HepG2 (cell line): ENCODE measurements at places on chromosomes 4 and X. TPM values are rescaled to one million over a fixed set of nuclear protein-coding genes. Genes with fewer than 3 reads are reported as not detected.

GRCh38 chr4:74714611-74715130 lies 79.7 kb downstream of the BTC start:
- DNase-seq = no peak

GRCh38 chr4:7193030-7193958 lies 956 bp downstream of the SORCS2 start:
- DNase-seq = no peak

- no peak for DNase-seq
These were observed 86.4 kb upstream of the MAB21L2 start for GRCh38 chr4:150495550-150495949.

DNA sequence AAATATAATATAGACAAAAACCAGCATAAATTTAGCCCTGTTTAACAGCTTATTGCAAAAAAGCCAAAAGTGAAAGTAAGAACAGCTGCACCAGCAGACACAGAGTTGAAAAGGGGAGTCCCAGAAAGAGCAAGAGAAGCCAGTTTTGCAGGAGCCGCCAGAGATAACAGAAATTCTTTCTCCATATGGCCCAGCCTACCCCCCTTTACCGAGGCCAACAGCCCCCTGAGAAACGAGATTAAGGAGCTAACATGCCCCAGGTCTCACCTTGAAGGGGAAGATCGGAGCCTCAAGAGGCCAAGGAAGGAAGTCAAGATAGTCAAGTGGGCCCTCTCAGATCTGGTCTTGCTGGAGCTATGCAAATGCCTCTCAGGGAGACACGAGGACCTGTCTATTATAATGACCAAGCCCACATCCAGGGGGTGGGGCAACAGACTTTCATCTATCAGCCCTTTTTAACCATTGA lies 4.8 kb downstream of the ACOX3 start:
- DNase-seq = no peak

GRCh38 chr4:85953651-85954018 lies 406.2 kb downstream of the MAPK10 start:
- DNase-seq = no peak

DNA sequence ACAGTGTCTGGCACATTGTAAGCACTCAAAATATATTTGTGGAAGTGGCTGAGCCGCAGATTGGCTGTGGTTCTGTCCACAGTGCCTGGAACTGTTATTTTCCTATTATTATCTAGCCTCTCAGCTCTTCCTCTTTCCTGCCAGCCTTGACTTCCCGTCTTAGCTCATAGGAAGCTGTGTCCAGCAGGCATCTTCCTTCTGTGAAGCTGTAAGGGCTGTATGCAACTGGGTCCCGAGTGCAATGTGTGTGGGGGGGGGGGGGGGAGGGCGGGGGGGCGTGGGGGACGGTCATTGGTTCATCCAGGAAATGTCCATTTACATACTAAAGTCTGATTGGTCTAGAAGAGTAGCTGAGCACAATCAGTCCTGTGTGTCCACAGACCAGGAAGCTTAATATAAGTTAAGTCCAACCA lies 210.7 kb downstream of the PDGFRA start:
- no peak for DNase-seq

The BST1 gene
- polyA plus RNA-seq = 0.09 and 0.10 TPM in 2 replicates

The ABCG2 gene
- polyA plus RNA-seq = 7.4 and 10.0 TPM in 2 replicates

The PNMA6F gene
- not detected in 2 replicates for polyA plus RNA-seq

The ELF4 gene
- 2.6 and 3.2 TPM in 2 replicates for polyA plus RNA-seq

The GPR82 gene
- not detected in 2 replicates for polyA plus RNA-seq

The PCDH19 gene
- polyA plus RNA-seq = 0.09 and 0.24 TPM in 2 replicates

The RGN gene
- polyA plus RNA-seq = 19.6 and 22.5 TPM in 2 replicates

The RTL3 gene
- not detected in 2 replicates for polyA plus RNA-seq
